ENCODE measurements at places on chromosomes 6 and 20. TPM values are rescaled to one million over a fixed set of nuclear protein-coding genes. Genes with fewer than 3 reads are reported as not detected.

- H3K27ac ChIP-seq = no peak overlapping the region
- H3K4me1 ChIP-seq = peaks cover 15% of the 10 kb centered on the region
- no peak for DNase-seq
Measured at GRCh38 chr6:42610416-42610815, 46.6 kb downstream of the UBR2 start.

GRCh38 chr6:35139924-35140638 lies 1.1 kb downstream of the TCP11 start:
- H3K27ac ChIP-seq = no peak overlapping the region
- no peaks in the 10 kb centered on the region for H3K36me3 ChIP-seq
- H3K27me3 ChIP-seq = peaks cover 22% of the 10 kb centered on the region
- DNase-seq = peak; percentile 57
- no peak overlapping the region for H3K4me3 ChIP-seq

DNA sequence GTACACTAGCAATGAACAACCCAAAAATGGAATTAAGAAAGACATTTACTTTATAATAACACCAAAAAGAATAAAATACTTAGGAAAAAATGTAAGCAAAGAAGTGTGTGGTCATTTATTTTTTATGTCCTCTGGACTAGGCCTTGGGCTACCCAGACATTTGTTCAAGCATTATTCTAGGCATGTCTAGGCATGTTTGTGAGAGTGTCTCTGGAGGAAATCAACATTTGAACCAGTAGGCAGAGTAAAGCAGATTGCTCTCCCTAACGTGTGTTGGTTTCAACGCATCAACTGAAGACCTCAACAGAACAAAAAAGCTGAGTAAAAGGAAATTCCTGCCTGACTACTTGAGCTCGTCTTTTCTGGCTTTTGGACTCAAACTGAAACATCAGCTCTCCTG lies 84.5 kb downstream of the ANKEF1 start:
- H3K4me1 ChIP-seq = peaks cover 2% of the 10 kb centered on the region
- DNase-seq = no peak
- H3K27ac ChIP-seq = no peak overlapping the region
- no peaks in the 10 kb centered on the region for H3K36me3 ChIP-seq
- H3K27me3 ChIP-seq = no peaks in the 10 kb centered on the region
- no peak overlapping the region for H3K4me3 ChIP-seq

- peaks cover 20% of the 10 kb centered on the region for H3K4me1 ChIP-seq
- H3K4me3 ChIP-seq = no peak overlapping the region
- no peaks in the 10 kb centered on the region for H3K36me3 ChIP-seq
- H3K27ac ChIP-seq = no peak overlapping the region
- peak; percentile 22 for DNase-seq
Measured at GRCh38 chr6:139881728-139882211, 507.3 kb upstream of the CITED2 start.

Gene NRSN1
- total RNA-seq = not detected

Gene PRDM13
- total RNA-seq = not detected

Gene COL9A1
- total RNA-seq = not detected
